ENCODE measurements at places on chromosomes 3 and 15.

DNA sequence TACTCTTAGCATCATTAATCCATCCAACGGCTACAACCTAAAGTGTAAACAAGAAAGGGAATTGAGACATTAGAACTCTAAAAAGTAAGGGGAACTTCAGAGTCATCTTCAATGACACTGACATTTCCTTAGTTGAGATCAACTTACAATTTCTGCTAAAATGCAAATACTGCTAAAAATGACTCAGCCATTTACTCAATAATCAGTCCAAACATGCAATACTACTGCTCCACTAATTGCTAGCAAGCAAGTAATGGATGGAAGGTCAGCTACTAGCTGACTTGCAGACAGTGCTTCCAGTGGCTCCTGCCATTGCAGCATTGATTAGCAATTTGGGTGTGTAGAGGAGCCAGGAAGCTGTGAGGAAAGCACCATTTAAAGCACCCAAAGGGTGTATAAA, 28.4 kb downstream of the CD200R1L start:
- DNase-seq: no peak

DNA sequence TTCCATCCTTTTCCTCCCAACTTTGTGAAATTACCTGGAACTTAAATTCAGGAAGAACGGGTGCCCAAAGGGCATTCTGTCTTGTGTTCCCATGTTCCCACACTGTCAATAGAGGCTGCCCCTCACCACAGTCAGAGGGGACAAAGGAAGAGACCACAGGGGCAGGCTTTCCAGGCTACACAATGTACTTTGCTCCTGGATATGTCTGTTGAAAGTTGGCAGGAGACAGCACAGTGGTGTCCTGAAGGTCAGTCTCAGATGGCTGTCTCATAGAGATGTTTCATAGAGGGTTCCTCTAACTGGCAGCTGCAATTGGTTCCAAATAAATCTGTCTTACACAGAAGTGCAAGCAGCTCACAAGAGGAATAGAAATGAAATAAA, 107.8 kb upstream of the TGFBR2 start:
- no peak for DNase-seq

GRCh38 chr15:56917652-56918045, 795 bp upstream of the TCF12 start:
- DNase-seq: no peak

DNA sequence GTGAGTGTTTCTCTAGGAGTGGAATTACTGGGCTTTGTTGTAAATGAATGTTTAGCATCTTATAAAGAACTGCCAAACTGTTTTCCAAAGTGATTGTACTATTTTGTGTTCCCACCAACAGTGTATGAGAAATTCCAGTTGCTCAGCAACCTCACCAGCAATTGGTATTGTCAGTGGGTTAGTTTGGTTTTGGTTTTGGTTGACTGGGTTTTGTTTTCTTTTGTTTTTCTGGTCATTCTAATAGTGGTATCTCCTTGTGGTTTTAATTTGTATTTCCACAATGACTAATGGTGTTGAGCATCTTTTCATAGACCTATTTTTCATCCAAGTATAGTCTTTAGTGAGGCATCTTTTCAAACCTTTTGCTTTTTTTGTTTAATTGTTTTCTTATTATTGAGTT, 27.1 kb downstream of the FILIP1L start:
- no peak for DNase-seq

DNA sequence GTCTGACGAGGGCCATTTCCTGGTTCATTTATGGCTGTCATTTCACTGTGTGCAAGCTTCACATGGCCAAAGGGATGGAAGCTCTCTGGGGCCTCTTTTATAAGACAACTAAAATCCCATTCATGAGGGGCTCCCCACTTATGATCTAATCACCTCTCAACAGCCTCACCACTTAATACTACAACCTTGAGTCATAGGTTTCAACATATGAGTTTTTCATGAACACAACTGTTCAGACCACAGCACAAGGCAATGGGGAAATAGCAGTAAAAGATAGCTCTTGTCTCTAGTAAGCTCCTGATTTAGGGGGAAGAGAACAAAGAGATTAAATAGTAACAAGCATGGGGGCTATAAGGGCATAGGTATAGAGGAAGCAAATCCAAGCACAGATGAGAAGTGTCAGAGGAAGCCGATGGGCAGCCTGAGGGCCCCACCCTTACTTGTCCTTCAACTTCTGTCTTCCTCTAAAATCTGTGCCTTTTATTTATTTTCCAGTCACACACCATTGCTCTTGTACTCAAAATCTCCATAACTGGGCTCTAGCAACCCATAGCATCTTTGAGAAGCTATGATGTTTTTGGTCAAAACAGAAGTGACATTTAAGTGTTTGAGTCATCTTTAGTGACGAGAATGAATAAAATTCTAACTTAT, 329.1 kb downstream of the UNC13C start:
- DNase-seq: no peak

GRCh38 chr3:54949491-54950044, 21.7 kb upstream of the LRTM1 start:
- DNase-seq: no peak

- DNase-seq: no peak
Measured at GRCh38 chr15:26065723-26066122, 202.6 kb upstream of the ATP10A start.

- DNase-seq: no peak
Measured at GRCh38 chr3:119470866-119471265, 2.1 kb downstream of the POGLUT1 start.

DNA sequence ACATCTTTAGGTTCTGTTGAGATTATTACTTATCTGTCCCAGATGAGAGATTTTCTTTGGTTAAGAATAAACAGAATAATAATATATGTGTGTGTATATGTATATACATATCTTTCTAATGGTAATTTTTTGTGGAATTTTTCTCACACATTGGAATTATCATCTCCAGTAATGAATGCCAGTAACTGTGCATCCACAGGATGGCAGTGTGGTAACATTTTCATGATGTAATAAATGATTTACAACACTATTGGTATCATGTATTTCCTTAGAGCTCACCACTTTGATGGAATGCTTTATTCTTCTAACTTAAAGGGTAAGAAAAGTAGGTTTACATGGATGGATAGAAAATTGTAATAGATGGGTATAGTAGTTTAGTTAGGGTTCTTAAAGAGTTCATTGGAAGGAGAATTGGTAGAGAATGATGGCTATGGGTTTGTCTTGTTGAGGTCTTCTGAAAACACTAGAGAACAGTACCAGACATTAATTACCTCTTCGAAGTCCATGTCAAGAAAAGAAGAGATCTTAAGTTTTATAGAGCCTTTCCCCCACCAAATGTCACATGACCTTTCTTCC, 78.1 kb downstream of the STT3B start:
- no peak for DNase-seq

- DNase-seq: peak; percentile 45
Measured at GRCh38 chr15:33292717-33293307, 18.0 kb upstream of the RYR3 start.

DNA sequence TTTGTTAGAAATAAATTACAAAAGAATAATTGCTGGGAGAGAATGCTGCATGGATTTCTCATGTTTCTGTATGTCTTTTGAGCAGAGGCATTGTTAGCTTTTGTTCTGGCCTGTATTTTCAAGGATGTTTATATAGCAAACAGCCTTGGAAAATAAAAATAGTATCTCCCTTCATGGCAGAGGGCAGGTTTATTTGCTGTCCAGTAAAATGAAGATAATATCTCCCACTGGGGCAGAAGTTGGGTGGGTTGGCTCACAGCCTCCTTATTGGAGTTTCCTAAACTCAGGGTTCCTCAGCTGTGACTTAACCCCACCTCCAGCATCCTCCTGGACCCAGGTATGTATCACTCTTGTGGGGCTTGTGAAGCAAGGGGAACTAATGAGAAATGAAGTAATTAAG, 43.7 kb upstream of the THSD4 start:
- no peak for DNase-seq

- DNase-seq: no peak
Measured at GRCh38 chr15:60020736-60021135, 16.6 kb downstream of the FOXB1 start.

DNA sequence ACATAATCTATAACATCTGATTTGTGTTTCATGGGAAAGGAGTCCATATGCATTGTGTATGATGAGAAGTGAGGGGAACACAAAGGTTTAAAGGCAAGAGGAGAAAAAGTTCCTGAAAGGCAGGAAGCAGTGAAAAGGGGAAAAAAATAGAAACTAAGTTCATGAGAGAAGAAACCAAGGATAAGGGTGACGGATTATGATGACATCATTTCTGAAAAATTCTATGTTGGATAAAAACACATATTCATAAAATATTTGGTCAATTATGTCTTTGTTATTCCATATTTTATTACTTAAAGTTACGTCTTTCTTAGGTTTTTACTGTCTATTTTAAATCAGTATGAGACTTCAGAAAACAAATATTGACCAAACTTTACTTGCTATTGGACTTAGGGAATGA, 48.6 kb upstream of the CP start:
- DNase-seq: no peak

- DNase-seq: no peak
Measured at GRCh38 chr15:78928616-78929093, 16.2 kb downstream of the CTSH start.

- no peak for DNase-seq
Measured at GRCh38 chr3:18426597-18427193, 1.6 kb upstream of the SATB1 start.

- no peak for DNase-seq
Measured at GRCh38 chr3:69209413-69209812, 87.0 kb upstream of the LMOD3 start.

GRCh38 chr3:50674349-50675178, at the start of gene DOCK3:
Gene DOCK3, plus strand, starts transcription at chr3:50674927. Its CDS starts 337 bp downstream, at chr3:50675264.
- peak; percentile 66 for DNase-seq

DNA sequence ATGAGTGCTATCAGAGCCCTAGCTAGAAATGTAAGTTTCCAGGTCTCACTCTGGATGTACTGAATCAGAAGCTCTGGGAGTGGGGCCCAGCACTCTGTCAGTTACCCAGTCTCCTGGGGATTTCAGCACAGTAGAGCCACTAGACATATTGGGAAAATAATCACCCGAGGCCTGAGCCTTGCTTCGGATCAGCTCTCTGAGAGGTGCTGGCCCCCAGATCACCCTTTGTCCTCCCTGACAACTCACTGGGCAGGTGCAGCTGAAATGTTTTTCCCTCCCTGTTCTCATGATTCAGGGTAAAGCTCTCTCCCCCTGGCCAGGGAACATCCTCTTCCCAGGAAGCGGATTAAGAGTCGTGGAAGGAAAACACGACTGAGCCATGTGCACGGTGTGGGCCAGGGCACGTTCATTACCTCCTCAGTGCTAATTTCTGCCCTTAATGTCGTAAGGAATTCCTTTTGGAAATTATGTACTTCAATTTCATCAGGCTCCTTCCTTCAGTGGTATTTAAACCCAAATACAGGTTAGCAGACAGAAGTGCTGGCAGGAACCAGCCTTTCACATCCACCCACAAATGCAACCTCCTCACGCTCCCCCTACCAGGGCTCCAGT, 296.7 kb upstream of the LYSMD4 start:
- no peak for DNase-seq

DNA sequence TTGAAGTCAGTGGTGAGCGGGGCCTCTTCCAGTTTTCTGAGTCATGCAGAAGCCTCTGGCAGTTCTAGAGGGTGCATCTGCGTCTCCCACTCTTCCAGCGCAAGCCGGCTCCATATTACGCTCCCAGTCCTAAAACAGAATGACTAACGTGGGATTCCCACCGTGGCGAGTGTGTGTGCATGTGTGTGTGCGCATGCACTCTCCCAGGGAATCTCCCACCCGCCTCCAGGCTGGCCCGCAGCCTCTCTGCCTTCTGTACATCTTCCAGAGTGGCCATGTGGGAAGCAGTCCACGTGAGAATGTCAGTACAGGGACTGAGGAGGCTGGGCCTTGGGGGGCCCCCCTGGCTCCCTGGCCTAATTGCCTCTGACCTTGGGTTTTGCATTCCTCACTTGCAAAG, 87.7 kb downstream of the LSM3 start:
- DNase-seq: no peak

DNA sequence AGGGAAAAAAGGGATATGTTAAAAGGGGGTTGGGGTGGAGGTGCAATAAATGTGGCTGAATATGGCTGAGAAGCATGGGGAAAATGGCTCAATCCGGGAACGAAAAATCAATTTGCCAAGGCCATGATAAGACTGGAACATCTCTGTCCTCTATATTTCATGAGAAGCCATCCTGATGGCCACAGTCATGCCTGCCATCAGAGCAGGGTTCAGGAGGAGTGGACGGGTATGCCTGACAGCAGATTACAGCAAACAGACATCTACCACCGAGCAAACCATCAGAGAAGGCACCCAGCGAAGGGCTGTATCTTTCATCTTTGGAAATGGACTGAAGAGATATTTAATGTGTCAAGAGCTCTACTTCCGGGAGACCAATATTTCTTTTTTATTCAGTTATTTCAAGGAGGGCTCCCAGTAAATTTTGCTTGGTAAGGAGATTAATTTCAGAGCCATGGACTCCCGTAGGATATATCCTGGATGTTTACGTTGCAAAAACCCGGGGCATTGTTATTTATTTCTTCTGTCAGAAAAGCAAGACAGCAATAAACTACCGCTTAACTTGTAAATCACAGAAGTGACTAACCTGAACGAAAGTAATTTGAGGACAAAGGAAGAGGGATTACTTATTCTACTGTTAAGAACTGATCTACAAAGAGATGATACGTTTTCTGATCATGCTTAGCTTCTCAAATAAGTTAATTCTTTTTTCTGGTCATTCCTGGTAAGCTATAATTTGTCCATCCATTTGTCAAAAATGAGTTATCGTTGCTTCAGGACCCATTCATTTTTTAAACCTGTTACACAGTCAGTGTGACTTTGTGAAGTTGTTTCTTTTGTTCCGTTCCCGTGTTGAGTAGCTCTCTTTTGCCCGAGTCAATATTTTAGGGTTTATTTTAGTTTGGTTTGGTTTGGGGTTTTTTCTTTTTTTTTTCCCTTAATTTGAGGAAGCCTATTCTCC, 80.6 kb upstream of the CHD2 start:
- no peak for DNase-seq

DNA sequence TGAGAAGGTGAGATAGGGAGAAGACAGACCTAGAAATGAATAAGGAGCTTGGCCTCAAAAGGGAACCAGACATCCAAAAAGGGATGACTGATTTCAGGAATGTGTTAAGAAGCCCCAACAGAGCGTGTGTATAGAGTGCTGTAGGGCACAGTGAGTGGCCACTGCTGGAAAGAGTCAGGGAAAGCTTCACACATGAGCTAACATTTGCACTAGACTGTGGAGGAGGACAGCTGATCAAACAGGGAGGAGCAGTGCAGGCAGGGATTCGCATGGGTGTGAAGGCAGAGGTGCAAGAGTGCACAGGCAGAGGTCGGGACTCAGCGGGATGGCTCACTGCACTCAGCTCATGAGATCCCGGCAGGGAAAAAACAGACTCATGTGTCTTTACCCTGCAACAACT, 61.8 kb downstream of the NPTN start:
- no peak for DNase-seq

- no peak for DNase-seq
Measured at GRCh38 chr3:53645754-53646153, 151.3 kb downstream of the CACNA1D start.

GRCh38 chr3:179016979-179017670, 54.5 kb downstream of the ZMAT3 start:
- no peak for DNase-seq

GRCh38 chr3:111762537-111762936, 96.5 kb upstream of the PHLDB2 start:
- no peak for DNase-seq
